Left ventricle myocardium superior (tissue), 1 donor: ENCODE measurements at places on chromosomes 2 and 18. TPM values are rescaled to one million over a fixed set of nuclear protein-coding genes. Genes with fewer than 3 reads are reported as not detected.

The LYPD6 gene
- 0.30 TPM for total RNA-seq

The TCF23 gene
- 0.10 TPM for total RNA-seq

The AKAIN1 gene
- total RNA-seq, result not detected

The ANTXR1 gene
- total RNA-seq, result 28.9 TPM

The IGFBP5 gene
- total RNA-seq, result 156 TPM

The GAL3ST2 gene
- not detected for total RNA-seq

The MEP1B gene
- not detected for total RNA-seq

The GNLY gene
- total RNA-seq, result 2.3 TPM

The PPP1CB gene
- 434 TPM for total RNA-seq

The SIGLEC15 gene
- total RNA-seq, result 0.10 TPM

The PLB1 gene
- 3.3 TPM for total RNA-seq

The ZNF804A gene
- 0.07 TPM for total RNA-seq

The PRSS56 gene
- total RNA-seq, result 0.15 TPM

The CD8B gene
- 1.2 TPM for total RNA-seq

The CGREF1 gene
- 0.87 TPM for total RNA-seq

The SLC16A14 gene
- 4.0 TPM for total RNA-seq

The ANKRD30BL gene
- total RNA-seq, result not detected

The KYNU gene
- 1.4 TPM for total RNA-seq

The B4GALT6 gene
- 11.9 TPM for total RNA-seq

The TPO gene
- 10.0 TPM for total RNA-seq

The RNF152 gene
- 10.8 TPM for total RNA-seq
